ENCODE measurements at places on chromosomes 11 and 22.

- no peak for DNase-seq
Measured at GRCh38 chr22:47230251-47230650, 467.8 kb downstream of the TBC1D22A start.

GRCh38 chr11:22169833-22170232 lies 23.1 kb upstream of the ANO5 start:
- no peak for DNase-seq

DNA sequence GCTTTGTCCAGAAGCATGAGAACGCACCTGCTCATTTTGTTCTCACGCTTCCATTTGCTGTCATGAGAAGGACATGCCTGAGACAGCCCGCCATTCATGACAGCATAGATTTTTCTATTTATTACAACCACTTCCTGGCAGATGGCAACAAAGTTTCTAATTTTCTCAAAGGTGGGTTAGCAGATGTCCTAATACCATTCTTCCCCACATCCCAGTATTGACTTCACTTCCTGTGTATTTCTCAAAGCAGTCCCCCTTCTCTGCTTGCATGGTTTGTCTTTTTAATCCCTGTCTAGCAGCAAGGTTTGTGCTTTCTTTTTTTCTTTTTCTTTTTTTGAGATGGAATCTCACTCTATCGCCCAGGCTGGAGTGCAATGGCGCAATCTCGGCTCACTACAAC lies 94.3 kb downstream of the ISX start:
- no peak for DNase-seq

DNA sequence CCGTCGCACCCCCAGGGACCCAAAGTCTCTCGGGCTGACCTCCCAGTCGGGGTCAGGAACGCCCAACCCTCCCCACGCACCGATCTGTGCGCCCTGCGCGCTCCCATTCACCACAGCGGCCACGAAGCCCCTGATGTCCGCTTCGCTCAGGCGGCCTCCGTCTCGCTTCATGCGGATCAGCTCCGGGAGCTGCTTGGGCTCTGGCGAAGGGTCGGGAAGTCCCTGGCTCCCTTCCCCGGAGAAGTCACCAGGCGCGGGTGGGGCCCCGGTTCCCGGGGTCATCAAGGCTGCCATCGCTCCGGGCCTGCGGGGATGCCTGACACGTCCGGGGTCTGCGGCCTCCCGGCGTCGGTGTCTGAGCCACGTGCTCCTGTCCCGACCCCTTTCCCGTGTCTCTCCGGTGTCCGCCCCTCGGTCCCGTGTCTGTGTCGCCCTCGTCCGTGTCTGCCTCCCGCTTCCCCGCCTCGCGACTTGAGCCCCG lies 356 bp downstream of the TYMP start:
- no peak for DNase-seq

DNA sequence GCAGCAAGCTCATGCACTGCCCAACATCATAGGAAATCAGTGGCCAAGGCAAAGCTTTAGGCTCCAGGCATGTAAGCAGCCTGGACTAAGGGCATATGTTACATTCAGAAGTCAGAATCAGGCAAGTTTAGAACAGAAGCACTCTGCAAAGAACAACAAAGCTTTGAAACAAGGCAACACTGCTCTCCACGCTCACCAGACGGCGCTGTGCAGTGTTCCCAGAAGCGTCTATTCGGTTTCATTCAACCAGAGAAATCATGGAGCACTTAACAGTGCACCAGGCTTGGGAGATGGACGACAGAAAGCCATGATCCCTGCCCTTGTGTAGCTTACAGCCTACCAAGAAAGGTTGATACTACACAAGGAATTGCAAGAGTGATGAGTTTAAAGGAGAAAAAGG lies 555.8 kb downstream of the BUD13 start:
- no peak for DNase-seq

DNA sequence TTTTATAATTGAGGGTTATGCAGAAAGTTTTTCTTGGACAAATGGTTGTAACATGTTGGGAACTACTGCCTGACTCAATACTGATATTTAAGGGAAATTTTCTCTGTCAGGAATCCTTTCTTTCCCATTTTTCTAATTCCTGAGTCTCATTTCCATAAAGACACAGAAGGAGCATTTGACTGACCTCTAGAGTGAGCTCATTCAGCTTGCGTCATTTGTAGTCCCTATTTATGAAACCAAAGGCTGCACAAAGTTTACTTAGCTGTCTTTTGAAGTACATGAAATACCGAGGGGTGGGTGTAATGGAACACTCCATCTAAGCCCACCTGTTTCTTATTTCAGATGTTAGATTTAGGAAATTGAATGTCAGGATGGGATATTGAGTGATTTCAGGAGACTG lies 359.5 kb upstream of the C11orf87 start:
- no peak for DNase-seq

DNA sequence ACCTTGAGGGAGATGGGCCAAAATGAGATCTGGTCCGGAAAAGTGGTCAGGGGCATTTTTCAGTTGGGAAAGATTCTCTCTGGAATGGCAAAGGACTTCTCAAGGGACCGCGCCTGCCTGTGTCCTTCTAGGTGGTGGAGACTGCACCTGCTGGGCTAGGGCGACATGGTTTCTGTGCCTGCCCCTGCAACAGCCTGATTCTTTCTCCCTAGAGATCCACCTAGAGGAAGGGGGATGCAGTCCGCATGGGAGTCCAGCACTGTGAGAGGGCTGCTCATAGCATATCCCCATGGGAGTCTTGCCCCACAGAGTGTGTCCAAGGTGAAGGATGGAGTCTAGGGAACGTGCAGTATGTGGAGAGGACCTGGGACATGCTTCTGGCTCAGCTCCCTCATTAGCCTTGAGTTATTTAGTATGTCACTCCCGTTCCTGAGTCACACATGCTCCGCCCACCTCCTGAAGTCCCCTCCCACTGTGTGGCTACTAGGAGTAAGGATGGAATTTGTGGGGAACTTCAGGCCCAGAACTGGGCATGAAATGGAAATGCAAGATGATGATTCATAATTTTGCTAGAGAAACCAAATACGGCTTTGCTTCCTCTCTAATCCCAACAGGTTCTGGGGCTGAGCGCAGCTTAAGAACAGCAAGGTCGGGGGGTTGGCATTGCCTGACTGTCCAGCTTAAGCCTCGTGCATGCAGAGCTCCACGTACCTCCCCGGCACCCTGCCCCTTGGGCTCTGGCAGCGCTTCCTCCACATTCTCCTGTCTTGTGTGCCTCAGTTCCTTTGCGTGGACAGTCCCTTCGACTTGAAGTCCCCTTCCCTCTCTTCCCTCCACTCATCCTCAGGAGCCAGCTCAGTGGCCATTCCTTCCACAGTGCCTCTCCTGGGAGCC lies 35.0 kb downstream of the GRIK4 start:
- peak; percentile 92 for DNase-seq

DNA sequence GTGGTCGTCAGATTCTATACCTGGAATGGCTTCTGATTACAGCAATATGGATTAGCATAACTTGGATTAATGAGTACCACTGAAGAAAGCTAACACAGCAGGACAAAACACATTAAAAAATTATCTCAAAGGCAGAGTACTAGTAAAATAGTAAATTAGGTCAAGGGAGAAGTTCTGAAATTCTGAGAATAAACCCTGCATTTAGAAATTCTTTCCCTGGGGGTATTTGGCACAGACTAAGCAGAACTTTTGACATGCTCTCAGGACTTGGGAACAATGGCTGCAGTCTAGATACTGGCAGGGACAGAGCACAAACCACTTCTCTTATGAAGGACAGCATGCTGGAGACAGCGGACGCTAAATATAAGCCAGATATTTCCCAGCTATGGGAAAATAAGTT lies 85.6 kb upstream of the GRIA4 start:
- no peak for DNase-seq

DNA sequence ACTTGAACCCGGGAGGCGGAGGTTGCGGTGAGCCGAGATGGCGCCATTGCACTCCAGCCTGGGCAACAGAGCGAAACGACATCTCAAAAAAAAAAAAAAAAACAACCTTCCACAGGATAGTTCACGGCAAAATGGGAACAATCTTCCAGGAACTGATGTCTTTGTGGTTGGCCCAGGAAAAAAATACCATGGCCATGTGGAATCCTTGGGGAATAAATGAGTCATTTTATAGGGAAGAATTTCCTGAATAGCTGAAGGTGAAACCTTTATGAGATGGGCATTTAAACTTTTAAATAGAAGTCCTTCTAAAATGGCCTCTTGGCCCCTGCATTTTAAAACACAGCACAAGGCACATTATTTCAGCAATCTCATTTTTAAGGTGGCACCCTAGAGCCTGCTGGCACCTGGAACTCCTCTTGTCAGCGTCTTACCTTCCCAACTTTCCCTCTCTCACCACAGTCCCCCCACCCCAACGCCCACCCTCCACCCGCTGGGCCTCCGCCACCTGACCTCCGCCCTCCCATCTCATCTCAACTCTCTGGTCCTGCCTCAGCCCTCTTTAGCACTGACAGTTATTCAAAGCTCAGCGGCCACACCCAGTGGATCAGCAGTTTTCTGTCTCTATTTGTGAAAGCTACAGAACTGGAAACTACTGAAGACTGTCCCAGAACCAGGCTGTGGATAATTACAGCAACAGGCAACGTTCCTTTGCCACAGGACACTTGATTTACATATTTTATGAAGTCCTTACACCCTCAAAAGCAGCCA lies 43.1 kb downstream of the SCGB1A1 start:
- peak; percentile 70 for DNase-seq

GRCh38 chr22:26360169-26360885 lies 68.7 kb upstream of the ASPHD2 start:
- DNase-seq: peak; percentile 51

DNA sequence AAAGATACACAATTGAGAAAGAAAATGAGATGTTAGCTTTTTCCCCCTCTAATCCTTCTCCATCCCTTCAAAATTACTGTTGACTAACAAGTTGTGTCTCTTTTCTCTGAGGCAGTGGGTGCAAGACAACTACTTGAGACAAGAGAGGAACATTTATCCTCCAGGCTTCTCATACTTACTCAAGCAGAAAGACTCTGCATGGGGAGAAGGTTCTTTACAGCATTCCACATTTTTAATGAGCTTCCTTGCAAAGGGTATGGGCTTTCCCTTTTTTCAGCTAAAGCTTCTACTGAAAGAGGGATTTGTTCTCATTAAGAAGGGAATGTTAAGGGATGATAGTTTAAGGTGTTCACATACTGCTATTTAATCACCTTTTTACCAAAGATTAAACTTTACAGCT lies 47.8 kb downstream of the PAX6 start:
- DNase-seq: no peak

GRCh38 chr11:36617543-36618362 lies 19.7 kb upstream of the RAG2 start:
- DNase-seq: no peak

DNA sequence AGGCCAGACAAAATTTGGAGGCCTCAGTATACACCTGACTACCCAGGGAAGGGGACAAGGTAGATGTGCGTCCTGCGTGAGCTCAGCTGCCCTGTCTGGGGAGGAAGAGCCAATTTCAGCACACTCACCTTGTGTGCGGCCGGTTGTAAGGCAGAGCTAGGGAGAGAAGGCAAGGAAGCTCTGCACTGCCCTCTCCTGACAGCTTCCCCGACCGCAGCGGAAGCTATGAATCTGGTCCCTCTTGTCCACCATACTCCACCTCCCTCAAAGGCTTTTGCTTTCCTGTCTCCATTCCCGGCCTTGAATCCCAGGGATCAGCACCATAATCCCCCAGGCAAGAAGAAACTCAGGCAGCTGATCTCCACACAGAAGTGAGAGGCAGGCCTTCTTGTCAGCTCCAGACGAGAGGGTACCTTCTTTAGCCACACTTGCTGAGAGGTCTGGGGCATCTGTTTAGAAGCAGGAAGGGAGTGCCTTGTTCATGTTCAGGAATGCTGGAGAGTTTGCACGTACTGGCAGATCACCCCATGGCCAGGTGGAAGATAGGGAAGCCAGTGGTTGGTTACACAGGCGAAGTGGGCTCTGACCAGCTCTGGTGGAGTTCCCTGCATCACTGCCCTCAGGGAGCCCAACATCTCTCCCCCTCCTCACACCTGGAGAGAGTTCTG lies 62.5 kb downstream of the FEZ1 start:
- peak; percentile 4 for DNase-seq

DNA sequence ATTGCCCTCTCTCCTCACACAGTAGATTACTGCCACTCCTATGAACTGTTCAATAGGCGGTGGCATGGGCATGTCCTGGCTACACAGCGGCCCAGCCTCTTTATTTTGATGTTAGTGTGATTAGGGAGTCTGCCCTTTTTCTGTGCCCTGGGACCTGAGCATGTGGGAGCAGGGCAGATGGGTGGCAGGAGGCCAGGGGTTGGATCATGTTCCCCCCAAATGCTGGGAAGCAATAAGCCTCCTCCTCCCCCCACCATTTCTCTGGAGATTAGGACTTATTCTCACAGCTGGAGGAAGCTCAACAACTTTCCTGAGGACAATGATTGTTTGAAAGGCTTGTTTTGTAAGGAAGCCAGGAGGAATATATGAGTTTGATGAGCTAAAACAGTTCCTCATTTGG lies 848 bp downstream of the HEPN1 start:
- DNase-seq: no peak

DNA sequence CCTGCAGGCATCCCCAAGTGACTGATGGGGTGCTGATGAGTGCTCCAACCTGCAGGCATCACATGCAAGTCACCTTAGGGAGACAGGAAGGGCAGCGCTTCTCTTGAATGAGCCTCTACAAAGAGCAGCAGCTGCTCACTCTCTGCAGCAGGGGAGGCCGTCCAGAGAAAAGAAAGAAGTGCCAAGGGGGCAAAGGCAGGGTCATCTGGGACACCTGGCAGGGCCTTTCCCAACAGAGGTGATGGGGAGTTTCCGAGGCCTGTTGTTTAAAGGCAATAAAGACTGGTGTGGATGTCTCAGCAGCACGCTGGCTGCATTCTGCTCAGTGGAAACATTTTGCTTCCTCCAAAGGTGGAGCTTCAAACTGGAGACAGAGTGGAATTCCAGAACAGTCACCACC lies 113.7 kb downstream of the ETS1 start:
- no peak for DNase-seq

DNA sequence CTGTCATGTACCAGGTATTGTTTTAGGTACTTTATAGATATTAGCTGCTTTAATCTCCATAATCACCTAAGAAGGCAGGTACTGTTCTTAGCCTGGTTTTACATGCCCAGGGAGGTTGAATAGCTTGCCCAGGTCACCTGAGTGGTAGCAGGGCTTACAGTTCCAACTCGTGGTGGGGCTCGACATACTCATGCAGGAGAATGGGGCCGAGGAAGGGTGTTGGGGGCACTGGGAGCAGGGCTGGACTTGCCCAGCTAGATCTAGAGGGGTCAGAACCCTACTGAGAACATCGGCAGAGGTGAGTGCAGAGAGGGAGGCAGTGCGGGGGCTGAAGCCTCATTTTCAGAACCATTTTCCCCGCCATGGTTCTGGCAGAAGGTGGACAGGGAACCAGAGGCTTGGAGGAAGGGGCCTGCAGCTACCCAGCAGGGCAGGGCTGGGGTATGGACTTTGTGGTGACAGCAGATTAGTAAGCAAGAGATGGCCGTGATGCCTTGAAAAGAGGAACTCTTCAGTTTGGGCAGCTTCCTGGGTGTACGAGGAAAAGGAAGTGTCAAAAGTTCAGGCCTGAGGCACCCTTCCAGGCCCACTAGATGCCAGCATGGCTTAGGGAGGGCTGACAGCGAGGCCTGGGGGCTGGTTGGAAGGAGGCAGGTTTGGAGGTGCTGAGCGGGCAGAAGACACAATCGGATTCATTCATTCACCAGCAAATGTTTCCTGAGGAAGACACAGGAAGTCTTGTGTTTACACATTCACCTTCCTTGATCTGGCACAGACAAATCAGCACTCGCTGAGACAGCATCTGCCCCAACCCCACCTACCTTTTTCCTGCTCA lies 54.7 kb upstream of the LYVE1 start:
- DNase-seq: no peak
